ENCODE measurements at places on chromosomes 4 and X. TPM values are rescaled to one million over a fixed set of nuclear protein-coding genes. Genes with fewer than 3 reads are reported as not detected.

- DNase-seq: no peak
Measured at GRCh38 chr4:128582427-128582870, 227.1 kb upstream of the JADE1 start.

- DNase-seq: no peak
Measured at GRCh38 chrX:87788976-87789375, 271.4 kb downstream of the KLHL4 start.

MUC7 gene
- total RNA-seq: not detected

UGT2B15 gene
- total RNA-seq: not detected

DNA sequence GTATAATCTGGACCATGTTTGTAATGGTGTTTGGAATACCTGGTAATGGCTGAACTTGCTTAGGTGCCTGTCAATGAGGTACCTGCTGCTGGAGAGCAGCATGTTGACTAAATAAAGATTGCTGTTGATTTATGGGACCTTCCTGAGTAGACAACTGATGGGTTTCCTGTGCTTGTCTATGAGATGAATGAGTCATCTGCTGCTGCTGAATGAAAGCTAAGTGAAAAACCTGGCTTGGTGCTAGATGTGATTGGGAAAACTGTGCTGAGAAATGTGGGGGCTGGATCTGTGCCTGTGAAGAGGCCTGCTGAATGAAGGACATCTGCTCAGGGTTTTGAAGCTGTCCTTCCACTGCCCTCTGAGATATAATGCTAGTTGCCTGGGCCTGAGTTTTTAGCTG, 69.6 kb downstream of the WNK3 start:
- no peak for DNase-seq

POLA1 gene
- total RNA-seq: 9.1 TPM

DNA sequence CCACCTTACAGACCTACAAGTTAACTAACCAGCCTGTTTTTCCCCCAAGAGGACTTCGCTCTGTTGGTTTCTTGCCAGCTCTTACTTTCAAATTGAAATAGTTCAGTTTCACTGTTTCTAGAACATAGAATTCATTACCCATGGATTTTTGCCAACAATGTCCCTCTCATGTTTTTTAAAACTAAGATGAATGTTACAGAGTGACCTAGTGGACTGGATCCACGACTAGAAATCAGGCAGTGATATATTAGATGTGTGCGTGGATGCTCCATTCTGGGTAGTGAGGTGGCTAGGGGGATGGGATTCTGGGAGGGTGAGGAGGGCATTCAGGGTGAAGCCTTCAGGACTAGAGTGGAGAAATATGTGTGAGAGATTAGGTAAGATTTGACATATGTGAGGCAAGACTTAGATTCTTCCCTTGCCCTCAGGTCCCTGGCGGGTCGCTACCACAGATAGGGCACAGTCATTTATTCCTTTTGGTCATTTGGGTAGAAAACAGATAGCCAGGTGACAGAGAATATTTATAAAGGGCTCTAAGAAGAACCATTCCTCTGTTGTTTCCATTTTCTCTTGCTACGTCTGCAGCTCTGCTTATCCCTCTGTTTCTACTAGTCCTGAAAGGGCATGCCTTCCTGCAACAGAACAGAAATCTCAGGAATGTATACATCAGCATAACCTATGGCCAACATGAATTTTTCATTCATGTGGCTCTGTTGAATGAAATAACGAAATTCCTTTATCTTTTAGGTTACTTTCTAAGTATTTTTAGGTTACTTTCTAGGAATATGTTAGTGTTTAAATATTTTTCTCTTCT, 15.4 kb upstream of the JADE1 start:
- DNase-seq: no peak

- no peak for DNase-seq
Measured at GRCh38 chr4:26239801-26240200, 81.0 kb upstream of the RBPJ start.

DNA sequence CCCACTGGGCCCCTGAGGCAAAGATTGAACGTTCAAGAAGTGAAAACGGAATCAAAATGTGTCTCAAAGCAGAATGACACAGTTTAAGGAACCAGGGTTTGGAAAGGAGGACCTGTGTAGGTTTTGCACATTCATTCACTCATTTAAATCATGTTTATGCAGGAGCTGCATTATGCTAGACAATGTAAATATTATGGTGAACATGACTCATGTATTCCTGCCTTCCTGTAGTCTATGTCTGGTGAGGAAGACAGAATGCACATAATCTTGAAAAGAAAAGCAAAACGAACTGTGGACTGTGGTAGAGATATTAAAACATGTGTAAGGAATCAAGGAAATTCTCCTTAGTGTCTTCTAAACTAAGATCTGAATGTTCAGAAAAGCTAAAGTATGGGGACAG, 311.8 kb upstream of the SMIM31 start:
- no peak for DNase-seq

DNA sequence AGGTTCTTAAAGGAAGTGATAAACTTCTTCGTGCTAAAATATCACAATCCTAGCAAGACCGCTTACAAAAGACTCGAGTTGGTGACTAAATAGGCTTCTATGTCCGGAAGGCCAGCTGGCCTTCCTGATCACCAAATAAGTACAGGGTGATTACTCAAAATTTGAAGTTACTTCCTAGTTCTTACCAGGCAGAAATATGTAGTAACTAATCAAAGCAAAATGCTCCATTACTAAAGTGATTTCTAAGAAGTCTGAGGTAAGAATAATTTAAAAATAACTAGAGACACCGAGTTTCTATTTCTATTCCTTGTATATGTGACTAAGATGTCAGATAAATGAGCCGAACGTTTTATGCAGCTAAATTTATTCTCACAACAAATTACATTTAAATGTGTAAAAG, 62.2 kb downstream of the NSUN7 start:
- no peak for DNase-seq

DNA sequence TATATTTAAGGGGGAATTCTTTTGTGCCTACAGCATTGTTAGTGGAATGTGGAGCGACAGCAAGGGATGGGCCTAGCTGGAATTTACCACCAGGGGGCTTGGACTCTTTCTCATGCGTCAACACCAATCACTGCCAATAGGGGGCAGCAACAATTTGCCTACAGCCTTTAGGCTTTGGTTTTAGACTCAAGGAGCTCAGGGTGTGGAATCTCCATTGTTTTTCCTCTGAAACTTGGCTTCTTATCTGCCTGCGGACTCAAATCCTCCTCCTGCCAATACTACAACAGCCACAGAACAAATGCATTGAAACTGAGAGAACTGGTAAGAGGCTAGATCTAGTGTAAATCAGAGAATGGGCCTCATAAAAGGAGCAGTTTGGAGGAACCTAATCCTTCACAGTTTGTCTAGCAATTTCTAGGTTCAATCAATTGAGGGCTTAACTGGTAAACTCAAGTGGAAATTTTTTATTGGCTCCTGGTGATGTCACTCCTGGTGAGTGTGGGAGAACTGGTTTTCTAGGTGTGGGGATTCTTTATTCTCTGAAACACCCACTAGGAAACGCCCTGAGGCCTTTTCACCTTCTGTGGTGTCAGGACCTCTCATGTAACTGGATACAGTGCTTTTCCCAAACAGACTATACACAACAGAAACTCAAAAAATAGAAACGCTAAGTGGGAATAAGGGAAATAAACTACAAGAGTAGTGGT, 27.9 kb upstream of the TMSB4X start:
- DNase-seq: peak; percentile 81

GRCh38 chrX:48848847-48849246, 13.4 kb upstream of the PCSK1N start:
- DNase-seq: peak; percentile 51

CSAG2 gene
- not detected for total RNA-seq

DNA sequence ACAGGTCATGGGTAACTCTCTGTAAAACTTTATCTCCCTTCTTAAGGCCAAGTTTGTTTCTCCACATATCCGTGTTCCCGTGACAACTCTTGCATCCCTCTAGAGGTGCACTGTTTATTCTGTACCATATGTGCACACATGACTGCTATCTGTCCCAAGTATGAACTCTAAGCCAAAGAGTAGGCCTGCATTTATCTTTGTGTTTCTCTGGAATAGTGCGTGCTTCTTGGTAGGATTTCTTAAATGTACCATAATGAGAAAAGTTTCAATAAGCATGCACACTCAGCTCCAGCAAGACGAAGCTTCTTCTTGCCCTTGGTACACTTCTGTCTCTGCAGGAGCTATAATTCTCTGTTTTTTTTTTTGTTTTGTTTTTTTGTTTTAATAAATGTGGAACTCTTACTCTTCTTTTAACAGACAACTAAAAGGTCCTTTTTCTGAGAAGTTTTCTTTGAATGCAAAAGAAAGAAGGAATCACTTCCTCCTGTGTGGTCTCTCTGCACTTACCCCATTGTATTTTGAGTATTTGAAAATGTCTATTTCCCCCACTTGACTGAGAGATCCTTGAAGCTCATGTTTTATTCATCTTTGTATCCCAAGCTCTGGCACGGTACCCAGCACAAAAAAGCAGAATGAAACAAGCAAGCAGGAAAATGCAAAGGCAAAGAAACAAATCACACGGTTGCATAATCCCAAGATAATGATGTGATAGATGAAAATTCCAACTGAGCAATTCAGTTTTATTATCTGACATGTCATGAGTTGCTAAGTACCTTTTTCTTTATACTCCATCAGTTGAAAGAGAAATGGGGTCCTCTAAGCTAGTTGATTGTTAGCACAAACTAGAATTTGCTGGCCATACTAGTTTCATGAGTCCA, 521.9 kb upstream of the BOD1L1 start:
- DNase-seq: no peak

DNA sequence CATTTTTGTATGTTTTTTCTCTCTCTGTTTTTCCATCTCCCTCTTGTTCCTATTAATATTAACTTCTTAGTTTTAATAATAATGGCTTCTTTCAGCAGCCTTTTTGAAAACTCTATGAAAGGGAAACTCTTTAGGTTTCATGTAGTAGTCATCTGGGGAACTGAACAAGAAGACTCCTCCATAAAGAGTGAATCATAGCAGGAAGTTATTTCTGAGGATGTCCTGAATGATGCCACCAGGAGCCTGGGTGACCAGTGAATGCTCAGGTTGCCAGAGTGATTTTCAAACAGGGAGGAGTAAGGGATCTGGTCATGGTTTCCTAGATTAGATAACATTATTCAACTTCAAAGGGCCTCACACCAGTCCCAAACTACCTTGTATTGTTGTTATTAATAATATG, 212.8 kb upstream of the PDE5A start:
- DNase-seq: no peak

GRCh38 chr4:81599742-81600380, 128.2 kb upstream of the RASGEF1B start:
- no peak for DNase-seq

DNA sequence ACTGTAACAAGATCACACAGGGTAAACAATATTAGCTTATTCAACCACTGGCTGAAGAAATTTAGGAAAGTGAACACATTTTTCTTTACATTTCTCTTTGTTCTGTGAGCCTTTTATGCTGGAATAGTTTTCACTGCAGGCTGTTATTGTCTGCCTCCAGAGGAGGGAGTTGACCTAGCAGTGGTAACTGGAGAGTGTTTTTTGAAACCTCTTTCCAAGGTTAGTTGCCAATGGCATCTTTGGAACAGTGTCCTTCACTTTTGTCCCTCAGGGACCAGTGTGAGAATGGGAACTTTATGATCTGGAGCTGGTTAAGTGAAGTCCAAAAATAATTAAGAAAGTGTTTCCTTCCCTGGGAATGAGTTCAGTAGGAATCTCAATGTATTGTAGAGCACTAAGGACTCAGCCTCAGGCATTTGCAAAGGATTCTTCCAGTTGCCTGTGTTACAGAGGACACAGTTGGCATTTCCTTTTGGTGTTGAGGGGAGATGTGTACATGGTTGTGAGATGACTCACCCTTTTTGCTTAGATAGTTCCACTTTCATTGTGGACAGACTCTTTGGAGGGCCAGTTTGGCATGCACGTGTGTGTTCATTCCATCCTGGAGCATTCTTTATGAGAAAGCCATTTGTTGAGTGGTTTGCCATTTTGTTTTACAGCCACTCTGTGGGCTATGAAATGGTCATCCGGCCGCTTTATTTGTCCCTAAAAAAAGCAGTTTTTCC, 61.3 kb downstream of the AR start:
- no peak for DNase-seq

Measured in CD4-positive, alpha-beta memory T cell (primary cell).